ENCODE measurements at places on chromosomes 13 and 19.
A peak's percentile ranks its signal among the peaks of the same experiment; 100 is the strongest.

- DNase-seq = no peak
Measured at GRCh38 chr13:33172911-33173310, 112.6 kb downstream of the STARD13 start.

DNA sequence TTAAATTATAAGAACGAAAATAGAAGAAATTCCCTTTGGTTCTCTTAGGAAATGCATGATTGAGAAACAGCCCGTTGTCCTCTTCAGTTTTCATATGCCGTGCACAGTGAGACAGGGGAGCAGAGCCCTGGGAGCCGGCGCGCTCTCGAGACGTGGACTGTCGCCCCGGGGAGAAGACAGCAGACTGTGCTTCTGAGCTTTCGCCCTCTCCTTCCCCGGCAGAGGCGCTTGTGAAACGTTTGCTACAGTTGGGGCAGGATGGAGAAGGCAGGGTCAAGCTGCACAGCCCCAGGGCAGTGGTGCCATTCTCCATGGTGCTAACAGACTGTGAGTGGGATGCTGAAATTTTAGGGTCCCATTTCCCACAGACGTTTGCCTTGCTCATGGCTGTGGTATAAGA is 192.2 kb upstream of the KL start:
- no peak for DNase-seq

GRCh38 chr13:46097015-46097414 is 7.8 kb downstream of the CPB2 start:
- no peak for DNase-seq

DNA sequence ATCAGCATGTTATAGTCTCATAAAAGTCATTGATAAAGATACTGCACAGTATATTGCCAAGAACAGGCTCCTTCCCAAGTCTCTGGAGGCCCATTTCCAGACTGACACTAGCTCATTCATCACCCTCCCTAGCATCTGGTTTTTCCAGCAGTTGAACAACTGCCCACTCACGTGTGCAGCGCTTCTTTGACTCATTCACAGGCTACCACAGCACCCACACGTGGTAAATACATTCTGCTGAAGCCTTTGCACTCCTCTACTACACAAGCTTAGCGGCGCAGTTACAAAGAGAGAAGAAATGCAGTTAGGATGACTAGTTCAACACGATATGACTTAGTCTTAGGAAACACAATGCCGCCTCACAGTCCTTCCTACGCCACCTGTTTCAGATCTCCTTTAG is 87.7 kb downstream of the DOCK9 start:
- no peak for DNase-seq

DNA sequence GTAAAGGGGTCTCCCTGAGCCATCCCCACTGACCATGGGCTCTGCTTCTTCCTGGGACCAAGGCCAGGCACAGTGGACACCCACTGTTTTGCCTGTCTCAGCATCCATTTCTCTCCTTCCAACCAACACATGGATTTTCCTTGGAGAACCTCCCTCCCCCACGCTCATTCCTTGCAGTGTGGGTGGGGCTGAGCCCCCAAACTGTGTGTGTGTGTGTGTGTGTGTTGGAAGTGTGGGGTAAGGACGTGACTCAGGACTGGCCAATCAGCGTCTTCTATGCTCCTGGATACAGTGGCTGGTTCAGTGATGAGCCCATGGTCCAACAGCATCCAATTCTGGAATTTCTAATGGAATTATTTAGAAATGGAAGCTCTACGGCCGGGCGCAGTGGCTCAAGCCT is 18.7 kb downstream of the CEBPA start:
- no peak for DNase-seq

DNA sequence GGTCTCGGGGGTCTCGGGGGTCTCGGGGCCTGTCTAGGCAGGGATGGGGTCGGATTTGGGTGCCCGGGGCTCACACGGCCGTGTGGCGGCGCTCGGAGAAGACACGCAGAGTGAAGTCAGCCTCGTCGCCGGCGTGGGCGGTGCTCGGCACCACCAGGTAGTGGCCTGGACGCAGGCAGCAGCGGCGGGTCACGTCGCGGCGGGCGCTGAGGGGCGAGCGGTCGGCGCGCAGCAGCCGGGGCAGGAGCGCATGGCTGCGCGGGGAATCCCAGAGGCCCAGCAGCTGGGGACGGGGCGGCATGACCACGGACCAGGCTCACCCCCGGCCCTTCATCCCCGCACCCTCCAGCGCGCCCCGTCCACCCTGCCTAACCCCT is 8.2 kb downstream of the CAPN12 start:
- no peak for DNase-seq

DNA sequence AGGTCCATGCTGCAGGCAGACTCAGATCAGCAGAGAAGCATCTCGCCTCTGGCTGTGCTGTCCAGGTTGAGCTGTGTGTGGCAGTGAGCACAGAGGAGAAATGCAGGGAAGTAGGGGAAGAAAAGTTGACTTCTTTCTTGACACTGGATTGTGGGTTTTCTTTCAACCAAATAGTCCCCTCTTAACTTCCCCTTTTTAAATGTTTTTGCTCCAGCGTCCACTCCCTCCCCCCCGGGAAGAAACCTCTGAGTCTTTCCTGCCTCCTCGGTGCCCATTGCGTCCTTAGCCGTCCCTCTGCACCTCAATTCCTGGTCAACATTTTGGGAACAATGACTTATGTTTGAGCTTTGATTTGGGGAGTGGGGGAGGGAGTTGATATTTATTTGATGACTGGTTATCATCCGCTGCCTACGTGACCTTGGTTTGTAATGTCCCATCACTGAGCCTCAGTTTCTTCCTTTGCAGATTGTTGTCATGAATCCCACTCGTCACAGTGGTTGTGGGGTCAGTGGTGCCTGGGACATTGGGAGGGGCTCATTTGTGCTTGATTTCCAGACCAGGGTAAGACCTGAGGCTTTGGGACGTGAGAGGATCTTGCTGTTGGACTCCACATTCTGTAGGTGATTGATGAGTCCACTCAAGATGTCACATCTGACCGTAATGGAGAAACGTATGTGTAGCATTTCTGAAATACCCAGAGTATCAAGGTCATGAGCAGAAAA is at the start of gene LILRB2:
LILRB2 (minus strand) TSS at position 104 of the 722 bp plus-strand sequence. CDS start 614 bp downstream, outside the sequence.
- no peak for DNase-seq

DNA sequence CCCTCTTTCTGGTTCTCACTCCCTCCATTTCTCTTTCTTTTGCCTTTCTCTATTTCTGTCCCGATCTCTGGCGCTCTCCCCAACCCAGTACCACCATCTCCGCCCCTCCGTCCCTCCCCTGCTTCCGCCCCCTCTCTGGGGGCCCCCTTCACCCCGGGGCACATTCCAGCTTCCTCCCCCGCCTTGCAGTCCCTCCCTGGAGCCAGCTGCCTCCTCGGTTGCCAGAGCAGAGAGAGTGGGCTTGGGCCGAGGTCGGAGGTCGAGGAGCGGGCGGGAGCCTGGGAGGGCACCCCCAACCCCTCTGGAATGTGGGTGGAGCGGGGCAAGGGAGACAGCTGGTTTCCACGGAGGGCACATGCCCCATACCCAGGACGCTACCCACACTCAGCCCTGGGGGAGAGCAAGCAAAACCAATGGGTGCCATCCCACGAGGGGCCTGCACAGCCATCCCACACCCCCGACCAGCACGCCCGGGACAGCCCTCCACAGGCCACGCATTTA is 6.5 kb upstream of the CIRBP start:
- no peak for DNase-seq

DNA sequence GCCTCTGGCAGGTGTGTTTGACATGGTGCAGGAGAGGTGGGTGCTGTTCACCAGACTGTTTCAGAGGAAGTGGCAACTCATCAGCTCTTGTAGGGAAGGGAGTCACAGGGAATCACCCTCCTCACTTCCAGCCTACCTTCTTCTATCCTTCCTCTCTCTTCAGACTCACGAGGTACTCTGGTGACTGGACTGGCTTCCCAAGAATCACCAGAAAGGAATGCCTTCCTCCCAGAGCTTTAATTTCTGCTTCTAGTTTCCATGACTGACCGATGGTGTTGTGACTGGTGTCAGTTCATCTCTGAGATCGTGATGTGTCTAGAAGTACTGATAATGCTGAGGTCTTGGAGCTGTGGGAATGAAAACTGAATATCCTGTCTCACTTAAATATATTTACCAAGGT is 247.3 kb downstream of the KCTD12 start:
- no peak for DNase-seq

GRCh38 chr19:7395360-7396066 is 46.8 kb downstream of the ARHGEF18 start:
- no peak for DNase-seq

GRCh38 chr13:111665691-111666095 is 345.3 kb downstream of the TEX29 start:
- no peak for DNase-seq

- peak; percentile 30 for DNase-seq
Measured at GRCh38 chr19:7652061-7652641, 15.2 kb downstream of the STXBP2 start.

- no peak for DNase-seq
Measured at GRCh38 chr19:28066161-28066560, 1146.8 kb downstream of the UQCRFS1 start.

- DNase-seq = no peak
Measured at GRCh38 chr19:14470031-14470876, 4.9 kb downstream of the PTGER1 start.

DNA sequence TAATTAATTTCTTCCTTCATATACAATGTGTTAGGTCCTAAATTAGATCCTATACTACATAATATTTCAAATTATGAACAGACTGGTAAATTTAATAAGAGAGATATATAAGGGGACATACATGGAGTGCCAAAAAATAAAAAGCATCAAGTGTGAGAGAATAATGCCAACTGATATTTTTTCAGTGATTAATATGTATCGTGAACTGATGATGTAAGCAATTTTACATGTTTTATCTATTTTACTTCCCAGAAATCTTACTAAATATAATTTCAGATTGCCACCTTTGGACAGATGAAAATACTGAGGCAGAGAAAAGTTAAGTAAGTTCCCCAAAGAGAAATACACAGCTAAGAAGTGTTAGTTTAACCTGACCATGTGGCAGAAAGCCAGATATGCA is 870.8 kb downstream of the SLITRK5 start:
- no peak for DNase-seq

- no peak for DNase-seq
Measured at GRCh38 chr19:1567848-1568227, 287 bp downstream of the MEX3D start.

All from AG09319 (cell line).